Stimulated activated CD8-positive, alpha-beta memory T cell treated with anti-CD3 and anti-CD28 coated beads, Interleukin-15, amount 100 ng/mL, for 24 hours (primary cell): ENCODE measurements at places on chromosomes 4 and X.

GRCh38 chr4:23485801-23486200, 404.0 kb downstream of the PPARGC1A start:
- no peak for DNase-seq

GRCh38 chr4:102616636-102617035, 115.5 kb downstream of the NFKB1 start:
- DNase-seq: no peak

DNA sequence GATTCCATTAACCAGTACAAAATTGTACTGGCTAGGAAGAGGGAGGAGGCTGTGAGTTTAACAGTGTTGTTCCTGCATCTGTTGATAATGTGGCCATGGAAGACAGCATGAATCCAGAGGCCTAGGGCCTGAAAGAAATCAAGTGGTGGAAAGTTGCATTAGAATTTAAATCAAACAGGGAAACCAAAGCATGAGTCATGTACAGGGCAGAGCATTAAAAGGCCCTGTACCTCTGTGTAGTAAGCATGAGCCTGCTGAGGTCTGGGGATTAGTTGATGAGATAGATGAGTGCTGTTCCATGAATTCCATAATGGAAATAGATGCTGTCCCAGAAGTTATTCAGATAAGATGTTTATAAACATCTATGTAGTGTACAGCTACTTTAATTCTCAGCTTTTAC, 58.3 kb downstream of the MID1IP1 start:
- no peak for DNase-seq

DNA sequence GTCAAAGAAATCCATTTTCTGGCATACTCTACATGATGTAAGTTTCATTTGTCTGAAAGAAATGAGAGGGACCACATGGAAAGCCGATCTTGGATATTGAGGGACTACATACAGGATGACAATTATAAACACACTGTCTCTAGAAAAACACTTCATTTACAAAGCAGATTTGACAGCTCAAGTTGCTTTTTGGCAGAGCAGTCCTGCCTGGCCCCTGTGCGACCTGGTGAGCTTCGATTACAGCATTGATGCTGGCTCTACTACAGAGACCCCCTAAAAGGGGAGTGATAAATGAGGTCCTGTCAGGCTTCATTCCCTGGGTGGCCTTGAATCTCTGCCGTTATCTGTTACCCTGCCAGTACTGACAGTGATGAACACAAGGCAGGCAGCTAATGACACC, 215.2 kb upstream of the NOCT start:
- no peak for DNase-seq

DNA sequence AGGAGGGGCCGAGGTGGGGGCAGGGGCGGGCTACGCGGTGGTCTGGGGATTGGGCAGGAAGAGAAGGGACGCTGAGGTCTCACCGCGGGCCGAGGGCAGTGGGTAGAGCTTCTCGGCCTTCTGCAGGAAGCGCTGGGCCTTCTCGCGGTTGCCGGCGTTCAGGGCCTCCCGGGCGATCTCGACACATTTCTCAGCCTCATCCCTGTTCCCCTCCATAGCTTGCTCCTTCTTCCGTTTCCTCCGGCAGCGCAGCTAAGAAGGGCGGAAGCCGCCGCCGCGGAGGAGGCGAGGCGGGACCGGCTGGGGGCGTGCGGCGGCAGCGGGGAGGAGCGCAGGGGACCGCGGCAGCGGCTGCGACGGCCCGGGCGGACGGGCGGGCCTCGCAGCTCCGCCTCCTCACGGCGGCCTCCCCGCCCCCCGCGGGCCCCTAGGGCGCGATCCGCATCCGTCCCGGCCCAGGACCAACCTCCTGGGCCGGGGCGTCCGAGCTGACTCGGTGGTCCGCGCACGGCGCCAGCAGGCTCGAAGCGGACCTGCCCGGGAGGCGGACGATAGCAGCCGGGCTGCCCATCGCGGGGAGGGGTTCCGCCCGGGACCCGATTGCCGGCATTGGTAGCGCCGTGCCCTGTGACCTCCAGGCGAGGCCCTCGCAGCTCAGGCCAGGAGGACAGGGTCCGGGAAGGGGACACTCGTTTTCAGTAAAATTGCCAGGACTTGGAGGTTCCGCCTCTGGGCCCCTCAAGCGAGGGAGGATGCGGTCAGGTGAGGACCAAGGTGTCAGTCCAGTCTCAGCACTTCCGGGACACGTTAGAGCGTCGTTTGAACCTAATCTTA, at the start of gene DNAJB14:
DNAJB14 (minus strand) TSS at position 263 of the 834 bp plus-strand sequence; CDS start at position 216, 47 bp downstream.
- DNase-seq: peak; percentile 59

DNA sequence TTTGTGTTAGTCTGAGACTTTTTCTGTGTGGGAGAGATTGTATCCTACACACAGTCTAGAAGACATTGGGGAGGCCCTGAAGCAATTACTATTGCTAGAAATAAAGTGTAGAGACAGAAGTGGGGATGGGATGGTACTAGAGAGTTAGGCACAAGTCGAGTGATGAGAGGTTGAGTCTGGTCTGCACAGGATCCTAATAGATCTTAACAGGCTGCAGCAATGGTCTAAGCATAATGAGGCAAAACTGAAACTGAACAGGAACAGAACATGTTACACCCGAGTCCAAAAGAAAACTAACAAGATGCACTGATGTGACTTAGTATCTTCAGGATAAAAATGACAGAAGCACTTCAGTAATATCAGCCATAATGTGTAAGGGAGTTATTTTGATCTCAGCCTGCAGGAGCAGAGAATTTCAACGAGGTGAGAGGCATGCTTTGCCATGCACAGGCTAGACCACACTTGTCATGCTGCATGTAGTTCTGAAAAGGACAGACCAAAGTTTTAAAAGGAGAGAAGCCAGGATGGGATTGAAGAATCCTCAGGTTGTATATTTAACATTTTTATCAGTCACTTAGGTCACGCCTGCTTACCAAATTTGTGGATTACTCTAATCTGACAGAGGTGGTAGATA, 205.8 kb upstream of the BOD1L1 start:
- no peak for DNase-seq

GRCh38 chr4:10184041-10184440, 67.4 kb upstream of the WDR1 start:
- no peak for DNase-seq

DNA sequence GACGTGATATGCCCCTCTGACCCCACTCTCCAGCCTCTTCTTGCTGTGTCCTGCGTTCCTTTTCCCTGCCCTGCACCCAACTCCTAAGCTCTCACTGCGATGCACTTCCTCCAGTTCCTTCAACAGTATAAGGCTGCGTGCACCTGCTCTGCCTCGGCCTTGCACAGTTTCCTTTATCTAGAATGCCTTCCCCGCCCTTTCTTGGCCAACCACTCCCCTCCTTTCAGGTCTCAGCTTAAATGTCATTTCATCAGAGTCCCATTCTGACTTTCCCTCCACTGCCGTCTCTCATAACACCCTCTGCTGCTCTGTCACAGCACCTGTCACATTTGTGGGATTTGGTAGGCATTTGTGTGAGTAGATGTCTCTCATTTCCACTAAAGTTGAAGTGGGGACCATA, 58.4 kb upstream of the NEIL3 start:
- no peak for DNase-seq

GRCh38 chrX:135977611-135978010, 3.8 kb upstream of the MMGT1 start:
- no peak for DNase-seq

- no peak for DNase-seq
Observed at GRCh38 chrX:39903343-39903742, 194.4 kb downstream of the BCOR start.

DNA sequence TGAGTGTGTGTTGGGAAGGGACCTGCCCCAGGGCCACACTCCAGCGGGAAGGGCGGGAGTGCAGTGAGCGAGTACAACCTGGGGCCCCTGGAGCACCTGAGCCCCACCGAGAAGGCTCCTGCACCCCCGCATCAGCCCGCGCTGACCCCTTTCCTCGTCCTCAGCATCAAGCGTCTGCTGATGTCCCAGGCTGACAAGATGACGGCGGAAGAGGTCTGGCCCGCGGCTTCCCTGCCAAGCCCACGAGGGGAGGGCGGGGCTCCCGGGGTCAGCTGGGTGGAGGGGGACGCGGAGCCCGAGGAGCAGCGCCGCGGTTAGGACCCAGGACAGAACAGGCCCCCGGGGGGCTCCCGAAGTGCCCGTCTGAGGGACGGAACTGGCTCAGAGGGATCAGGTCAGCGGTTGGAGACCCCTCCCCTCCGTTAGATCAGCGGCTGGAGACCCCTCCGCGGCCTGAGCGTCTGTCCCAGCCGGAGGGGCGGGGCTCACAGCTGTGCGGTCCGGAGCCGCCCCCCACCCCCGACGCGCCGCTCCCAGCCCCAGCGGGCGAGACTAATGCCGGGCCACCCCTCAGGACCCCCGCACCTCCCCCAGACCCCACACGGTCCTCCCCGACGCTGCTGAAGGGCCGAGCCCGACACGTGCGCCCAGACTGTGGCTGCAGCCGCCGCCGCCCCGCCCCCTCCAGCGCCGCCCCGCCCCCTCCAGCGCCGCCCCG, 6.7 kb downstream of the MYL5 start:
- no peak for DNase-seq

GRCh38 chr4:39124885-39125599, 57.3 kb upstream of the WDR19 start:
- DNase-seq: no peak

DNA sequence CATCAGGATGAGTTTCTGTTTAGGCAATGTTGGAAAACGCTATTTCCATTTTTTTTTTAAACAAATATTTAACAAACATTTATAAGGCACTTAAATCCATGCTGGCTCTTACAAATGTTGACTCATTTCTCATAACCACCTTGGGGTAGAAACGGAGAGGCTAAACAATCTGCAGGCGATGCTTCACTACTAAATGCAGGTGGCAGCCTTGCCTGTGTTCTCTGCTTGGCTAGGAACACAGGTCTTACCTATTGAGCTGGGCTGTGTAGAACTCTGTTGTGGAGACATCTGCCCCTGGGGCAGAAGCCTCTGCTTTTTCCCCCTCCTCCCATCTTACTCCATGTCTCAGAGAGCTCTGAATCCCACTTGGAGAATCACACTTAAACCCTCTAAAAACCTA, 1.4 kb upstream of the CXCL1 start:
- DNase-seq: no peak

GRCh38 chr4:100098681-100099080, 91.6 kb downstream of the DDIT4L start:
- no peak for DNase-seq

DNA sequence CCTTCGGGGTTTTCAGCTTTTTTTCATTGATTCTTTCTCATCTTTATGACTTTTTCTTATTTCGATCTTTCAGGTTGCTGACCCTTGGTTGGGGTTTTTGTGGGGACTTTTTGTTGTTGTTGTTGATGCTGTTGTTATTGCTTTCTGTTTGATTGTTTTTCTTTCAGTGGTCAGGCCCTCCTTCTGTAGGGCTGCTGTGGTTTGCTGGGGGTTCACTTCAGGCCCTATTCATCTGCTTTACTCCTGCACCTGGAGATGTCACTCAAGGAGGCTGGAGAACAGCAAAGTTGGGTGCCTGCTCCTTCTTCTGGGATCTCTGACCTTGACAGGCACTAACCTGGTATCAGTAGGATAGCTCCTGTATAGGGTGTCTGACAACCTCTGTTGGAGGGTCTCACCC, 39.9 kb upstream of the PCDH18 start:
- DNase-seq: no peak

- no peak for DNase-seq
Observed at GRCh38 chrX:18160369-18160768, 60.3 kb downstream of the BEND2 start.

DNA sequence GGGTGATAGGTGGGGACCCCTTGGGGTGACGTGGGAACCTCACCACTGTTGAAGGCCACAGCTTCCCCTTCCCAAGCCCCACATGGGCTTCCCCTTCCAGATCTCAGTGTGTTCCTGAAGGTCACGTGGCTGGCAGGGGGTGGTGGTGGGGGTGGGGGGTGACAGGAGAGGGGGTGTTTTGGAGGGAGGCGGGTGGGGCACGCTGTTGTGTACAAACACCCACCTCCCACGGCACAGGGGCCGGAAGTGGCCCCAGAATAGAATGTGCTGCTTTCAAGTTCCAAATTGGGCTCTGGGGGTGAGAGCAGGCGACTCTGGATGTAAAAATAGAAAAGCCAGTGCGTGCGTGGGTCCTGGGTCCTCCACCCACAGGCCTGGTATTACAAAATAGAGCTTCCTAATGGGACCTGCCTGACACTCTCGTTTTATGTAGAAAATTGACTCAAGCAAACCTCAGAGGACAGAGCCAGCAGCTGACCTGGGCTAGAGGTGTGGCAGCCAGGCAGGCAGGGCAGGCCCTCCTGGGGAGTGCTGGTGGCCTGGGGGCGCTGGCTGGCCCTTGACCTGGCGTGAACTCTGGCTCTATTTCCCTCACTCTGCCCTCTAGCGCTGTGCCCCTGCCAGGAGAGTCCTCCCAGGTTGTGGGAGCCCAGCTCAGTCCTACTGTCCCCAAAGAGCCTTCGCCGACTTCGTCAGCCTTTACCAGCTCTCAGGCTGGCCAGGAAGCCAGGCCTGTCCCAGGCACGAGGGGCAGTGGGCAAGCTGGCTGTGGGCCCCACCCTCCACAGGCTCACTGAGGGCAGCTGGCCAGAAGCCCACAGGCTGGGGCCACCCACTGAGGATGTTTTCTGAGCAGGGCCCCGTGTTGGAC, 5.4 kb upstream of the SH3BP2 start:
- no peak for DNase-seq

DNA sequence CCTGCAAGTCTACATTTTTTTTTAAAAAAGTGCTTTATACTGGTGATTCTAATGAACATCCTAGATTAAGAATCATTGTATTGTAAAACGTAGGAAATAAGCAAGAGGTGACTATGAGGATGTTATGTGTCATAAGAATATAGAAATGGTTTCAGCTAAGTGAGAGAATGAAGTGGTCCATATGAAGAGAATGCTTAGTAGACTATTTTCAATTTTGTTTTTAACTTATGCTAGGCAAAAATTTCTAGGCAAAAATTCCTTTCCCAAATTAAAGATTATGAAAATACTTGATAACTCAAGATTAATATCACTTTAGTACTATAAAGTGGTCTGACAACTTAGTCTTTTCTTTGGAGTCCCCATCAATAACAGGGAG, 825 bp downstream of the DYNLT3 start:
- no peak for DNase-seq

DNA sequence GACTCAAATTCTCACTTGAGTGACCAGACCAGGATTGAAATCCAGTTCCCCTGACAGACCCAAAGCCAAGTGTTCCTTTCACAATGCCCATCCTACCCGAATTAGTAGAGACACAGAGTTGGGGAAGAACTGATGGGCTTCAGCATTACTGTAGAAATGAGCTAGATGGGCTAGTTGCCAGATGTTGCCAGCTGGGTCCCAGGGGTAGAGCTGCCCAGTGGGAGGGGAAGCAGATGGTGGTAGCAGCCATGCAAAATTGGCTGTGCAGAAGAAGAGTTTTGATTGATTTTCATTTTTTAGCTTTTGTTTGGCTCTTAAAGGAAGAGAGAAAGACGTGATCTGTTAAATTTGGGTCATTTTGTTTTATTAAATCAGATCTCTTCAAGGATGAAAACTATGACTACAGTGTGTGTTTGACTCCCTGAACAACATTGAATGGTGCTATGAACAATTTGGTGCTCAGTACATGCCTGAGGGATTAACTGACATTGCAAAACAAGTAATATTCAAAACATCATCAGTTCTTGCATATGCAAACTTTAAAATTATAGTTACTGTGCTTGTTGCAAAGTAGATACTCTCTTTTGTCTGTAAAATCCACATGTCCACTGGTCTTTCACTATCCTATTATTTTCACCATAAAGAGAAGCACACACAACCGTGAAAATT, 86.0 kb downstream of the PARM1 start:
- no peak for DNase-seq

- DNase-seq: no peak
Observed at GRCh38 chrX:40172401-40173142, 74.8 kb upstream of the BCOR start.

GRCh38 chr4:170887396-170887795, 797.6 kb upstream of the AADAT start:
- DNase-seq: no peak

- DNase-seq: no peak
Observed at GRCh38 chr4:150584111-150584915, 2.4 kb downstream of the MAB21L2 start.
